ENCODE measurements at places on chromosomes 7 and 10.

DNA sequence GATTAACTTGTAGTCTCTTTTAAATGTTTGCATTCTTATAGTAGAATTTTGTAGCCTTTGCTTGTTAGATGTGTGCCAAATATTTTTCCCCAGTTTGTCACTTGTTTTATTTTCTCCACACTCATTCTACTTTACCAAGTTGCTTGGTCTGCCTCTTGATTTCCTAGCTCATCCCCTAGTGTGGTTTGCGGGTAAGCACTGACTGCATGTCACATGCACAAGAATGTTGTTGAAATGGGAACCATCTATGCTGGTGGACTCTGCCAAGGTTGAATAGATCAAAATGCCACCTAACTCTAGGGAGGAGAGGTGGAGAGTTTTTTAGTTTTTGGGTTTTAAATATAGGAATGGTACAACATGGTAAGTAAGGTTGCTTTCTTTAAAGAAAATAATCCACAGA is 47.6 kb downstream of the FZD1 start:
- DNase-seq, result no peak

- no peak for DNase-seq
Observed at GRCh38 chr10:62559481-62560200, 185.5 kb downstream of the ZNF365 start.

GRCh38 chr10:5479481-5480161 is 19.7 kb downstream of the CALML5 start:
- DNase-seq, result no peak

GRCh38 chr7:42222891-42223290 is 14.1 kb downstream of the GLI3 start:
- no peak for DNase-seq

DNA sequence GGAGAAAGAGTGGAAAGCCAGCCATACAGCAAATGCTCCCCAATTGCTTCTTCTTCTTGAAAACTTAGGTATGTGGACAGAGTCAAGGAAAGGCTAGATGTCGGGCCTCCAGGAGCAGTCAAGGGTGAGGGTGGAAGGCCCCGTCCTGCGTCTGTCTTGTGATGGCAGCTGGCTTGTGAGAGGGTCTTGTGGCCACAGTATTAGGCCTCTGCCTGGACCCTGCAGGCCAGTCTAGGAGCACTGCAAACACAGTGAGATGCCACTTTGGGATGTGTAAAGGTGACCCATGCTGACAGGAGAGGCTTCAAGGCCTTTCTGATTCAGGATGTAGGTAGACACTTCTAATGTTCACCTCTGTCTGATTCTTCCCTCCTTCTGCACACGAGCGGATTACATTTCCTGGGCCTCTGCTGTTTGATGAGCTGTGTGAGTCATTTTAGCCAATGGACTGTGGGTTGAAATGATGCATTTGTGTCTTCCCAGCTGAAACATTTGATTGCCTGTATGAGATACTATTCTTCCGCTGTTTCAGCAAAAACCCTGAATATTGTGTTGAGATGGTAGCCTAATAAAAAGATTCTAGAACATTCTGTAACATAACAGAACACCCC is 135.4 kb downstream of the EMX2 start:
- DNase-seq, result no peak

- no peak for DNase-seq
Observed at GRCh38 chr7:99947608-99948007, 18.2 kb upstream of the GJC3 start.

GRCh38 chr10:10722422-10722821 is 295.2 kb upstream of the CELF2 start:
- no peak for DNase-seq

DNA sequence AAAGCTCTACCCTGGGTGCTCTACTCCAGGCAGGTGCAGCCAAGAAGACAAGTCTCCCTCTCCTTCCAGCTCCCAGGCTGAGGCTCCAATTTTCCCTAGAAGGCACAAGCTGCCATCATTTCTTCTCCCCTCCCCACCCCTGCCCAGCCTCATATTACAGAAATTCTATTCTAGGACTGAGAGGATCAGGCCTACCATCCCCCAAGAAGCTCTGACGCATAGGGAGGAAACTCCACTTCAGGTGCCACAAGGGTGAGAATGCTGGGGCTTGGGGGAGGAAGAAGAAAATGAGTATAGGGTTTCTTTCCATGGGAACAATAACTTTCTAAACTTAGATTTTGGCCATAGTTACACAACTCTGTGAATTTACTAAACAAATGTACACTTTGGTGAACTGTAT is 35.3 kb downstream of the FEZF1 start:
- DNase-seq, result no peak

DNA sequence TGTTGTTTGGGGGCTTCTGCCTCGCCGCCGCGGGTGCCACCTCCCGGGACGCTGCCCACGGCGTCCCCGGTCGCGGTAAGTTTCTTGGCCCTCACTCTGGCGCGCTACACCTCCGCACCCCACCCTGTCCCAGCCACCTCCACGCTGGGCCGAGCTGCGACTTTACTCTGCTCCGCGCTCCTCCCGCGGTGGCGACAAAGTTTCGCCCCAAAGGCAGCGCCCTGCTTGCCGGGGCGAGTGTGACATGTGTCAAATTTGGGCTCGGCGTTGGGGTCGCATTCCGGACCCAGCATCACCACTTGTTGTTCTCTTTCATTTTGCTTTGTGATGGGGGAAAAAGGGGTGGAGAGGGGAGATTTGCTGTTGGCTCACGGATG is 167.7 kb upstream of the PPP1R3A start:
- DNase-seq, result peak; percentile 35

GRCh38 chr7:147605323-147605722 is 985.2 kb upstream of the C7orf33 start:
- no peak for DNase-seq
